Inflammatory macrophage treated with lipopolysaccharide for 4 hours (primary cell): ENCODE measurements at places on chromosomes 7 and 10.

DNA sequence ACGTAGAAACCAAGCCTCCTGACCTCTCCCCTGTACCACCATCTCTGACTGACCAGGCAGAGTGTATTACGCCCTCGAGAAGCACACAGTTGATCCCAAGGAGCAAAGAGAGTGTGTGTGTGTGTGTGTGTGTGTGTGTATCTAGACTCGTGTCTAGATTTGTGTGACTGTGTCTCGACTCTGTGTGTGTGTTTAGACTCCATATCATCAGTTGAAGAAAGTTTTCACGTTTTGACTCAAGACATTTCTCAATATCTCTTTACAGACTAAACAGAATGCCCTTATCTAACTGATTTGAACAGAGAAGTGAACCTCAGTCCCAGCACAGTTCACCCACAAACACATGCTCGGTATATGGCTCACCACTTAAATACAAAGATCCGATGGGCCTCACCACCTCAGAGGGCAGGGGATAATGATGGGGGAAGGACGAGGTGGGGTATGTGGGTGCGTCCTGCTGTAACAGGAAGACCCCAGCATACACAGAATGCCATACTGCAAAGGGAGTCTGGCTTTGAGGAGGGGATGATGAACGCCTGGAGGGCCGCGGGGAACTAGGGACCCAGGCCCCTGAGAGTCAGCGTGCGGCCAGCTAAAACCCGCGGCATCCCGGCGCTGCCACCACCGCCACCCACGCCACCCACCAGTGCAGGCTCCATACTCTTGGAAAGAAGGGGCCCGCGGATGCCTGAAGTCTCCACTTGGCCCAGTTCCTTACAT lies 780 bp downstream of the ALDH18A1 start:
- no peak for DNase-seq

GRCh38 chr10:9096288-9096687 lies 1041.8 kb downstream of the GATA3 start:
- DNase-seq = no peak

DNA sequence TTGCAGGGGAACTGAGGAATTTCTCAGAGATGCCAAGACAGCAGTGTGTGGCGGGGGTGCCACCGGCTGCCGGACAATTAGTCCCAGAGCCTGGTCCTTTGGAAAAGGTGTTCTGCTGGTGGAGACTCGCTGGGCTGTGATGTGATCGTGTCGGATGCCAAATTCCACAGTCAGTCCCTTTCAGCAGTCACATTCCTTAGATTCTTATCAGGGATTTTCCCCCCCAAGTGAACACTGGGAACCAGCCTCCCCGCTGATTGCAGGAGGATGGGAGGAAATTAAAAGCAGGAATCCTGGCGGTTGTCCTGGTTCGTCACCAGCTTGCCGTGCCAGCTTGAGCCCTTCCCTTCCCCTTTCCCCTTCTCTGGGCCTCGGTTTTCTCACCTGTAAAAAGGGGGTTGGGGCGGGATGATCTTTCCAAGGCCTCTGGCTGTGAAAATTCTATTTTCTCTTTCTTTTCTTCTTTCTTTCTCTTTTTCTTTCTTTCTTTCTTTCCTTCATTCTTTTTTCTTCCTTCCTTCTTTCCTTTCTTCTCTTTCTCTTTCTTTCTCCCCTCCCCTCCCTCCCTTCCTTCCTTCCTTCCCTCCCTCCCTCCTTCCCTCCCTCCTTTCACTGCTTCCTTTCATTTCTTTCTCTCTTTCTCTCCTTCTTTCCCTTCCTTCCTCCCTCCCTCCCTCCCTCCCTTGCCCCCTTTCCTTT lies 39.6 kb downstream of the COL26A1 start:
- no peak for DNase-seq

- peak; percentile 63 for DNase-seq
Measured at GRCh38 chr7:36650766-36651312, 73.5 kb downstream of the AOAH start.

DNA sequence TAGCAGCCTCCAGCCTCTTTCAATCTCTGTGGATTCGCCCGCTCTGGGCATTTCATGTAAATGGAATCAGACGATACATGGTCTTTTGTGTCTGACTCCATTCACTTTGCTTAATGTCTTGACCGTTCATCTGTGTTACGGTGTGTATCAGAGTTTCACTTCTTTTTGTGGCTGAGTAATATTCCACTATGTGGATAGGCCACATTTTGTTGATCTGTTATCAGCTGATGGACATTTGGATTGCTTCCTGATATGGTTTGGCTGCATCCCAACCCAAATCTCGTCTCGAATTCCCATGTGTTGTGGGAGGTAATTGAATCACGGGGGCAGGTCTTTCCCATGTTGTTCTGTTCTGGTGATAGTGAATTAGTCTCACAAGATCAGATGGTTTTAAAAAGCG lies 109.0 kb downstream of the LHPP start:
- no peak for DNase-seq

GRCh38 chr10:103458720-103459119 lies at the start of gene CALHM1:
Gene CALHM1, minus strand, starts transcription at chr10:103458900. Its CDS starts 149 bp downstream, at chr10:103458751.
- peak; percentile 39 for DNase-seq

GRCh38 chr7:11480143-11480542 lies 351.9 kb downstream of the THSD7A start:
- DNase-seq = no peak

GRCh38 chr10:121570315-121570714 lies 27.9 kb downstream of the FGFR2 start:
- no peak for DNase-seq

DNA sequence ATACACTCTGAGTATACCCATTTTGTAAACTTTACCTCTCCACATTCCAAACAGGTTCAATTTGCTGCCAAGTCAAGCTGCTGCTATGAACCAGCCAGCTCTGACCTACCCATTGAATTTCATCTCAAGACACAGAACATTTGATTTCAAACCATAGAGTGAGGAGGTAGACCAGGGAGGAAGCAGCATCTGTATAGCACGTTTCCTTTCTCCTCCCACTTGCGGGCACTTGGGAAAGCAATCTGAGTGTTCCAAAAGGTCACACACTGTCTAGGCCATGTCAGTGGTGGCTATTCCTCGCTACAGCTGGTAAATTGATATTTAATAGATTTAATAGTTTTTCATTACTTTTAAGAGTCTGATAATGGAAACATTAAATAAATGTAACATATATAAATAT lies 147.8 kb upstream of the EEPD1 start:
- DNase-seq = peak; percentile 43

GRCh38 chr7:123397746-123398338 lies 136.6 kb downstream of the IQUB start:
- DNase-seq = no peak

GRCh38 chr7:73986158-73986631 lies 41.8 kb upstream of the ELN start:
- no peak for DNase-seq

- DNase-seq = peak; percentile 51
Measured at GRCh38 chr10:12720217-12720981, 281.1 kb downstream of the CCDC3 start.

GRCh38 chr10:95295031-95295755 lies 4.4 kb upstream of the PDLIM1 start:
- peak; percentile 12 for DNase-seq

DNA sequence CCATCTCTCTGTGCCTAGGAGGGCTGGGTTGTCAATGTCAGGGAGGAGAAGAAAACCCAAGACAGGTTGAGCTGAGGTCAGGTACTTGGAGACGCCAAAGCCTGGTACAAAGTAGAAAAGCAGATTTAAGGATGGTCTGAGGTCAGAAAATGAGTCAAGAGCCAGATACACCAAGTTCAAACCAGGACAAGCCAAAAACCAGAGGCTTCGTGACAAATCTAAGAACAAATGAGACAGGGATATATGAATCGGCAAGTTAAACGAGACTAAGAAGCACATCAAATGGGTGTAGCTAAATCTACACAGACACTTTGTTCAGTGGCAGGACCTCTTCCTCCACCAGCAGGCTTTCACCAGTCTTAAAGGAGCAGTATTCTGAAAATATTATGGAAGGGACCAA lies 34.2 kb downstream of the C7orf33 start:
- DNase-seq = no peak

DNA sequence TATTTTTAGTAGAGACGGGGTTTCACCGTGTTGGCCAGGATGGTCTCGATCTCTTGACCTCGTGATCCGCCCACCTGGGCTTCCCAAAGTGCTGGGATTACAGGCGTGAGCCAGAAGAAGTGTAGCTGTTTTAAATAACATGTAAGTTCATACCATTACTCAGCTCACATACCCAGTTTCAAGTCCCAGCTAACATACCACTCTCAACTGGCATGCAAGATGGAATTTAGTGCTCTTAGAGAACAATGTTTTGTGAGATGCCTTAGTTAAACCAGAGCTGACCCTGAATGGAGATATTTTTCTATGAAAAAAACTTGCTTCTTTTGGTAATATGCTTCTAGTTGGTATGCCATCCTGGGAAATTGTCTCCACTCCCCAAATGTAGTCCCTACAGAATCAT lies 37.3 kb downstream of the HBP1 start:
- DNase-seq = no peak
